ENCODE measurements at places on chromosomes 3 and 15. TPM values are rescaled to one million over a fixed set of nuclear protein-coding genes. Genes with fewer than 3 reads are reported as not detected.

DNA sequence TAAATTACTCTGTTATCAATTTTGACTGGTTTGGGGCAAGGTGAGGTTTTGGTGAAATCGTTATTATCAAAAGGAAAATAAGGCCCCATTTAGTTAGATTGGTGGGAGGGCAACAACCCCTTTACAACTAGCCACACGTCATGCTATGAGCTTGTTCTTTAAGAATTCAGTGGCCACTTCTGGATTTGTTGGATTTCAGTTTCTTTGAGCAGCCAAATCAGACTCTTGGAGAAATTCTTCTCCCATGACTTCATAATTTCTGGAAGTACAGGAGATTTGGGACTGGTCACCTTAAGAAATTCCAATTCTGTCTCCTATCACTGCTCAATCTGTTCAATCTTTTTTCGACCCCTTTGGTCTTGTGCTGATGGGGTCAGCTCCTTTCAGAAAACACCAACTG lies 14.8 kb upstream of the WNT5A start:
- no peak for DNase-seq

XCR1 gene
- total RNA-seq, result not detected

DNA sequence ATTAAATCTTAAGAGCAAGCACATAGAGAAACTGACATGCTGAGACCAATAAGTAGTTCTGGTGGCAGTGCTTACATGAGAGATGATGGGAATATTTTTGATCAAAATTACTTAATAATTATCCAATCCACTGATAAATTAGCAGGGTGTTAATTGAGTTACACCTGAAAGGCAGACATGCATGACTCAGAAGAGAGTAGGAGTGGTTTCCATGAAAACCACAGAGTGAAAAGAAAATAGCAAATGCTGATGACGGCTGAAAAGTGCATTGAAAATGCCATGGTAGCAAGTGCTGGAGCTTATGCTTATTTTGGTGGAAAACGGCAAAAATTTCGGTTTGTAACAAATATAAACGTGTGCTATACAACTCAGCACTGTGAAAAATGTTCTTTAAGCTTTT lies 267.8 kb upstream of the LRRN1 start:
- DNase-seq, result no peak

UCN2 gene
- 0.54 TPM for total RNA-seq

- no peak for DNase-seq
Observed at GRCh38 chr3:11845651-11846050, 1.0 kb downstream of the TAMM41 start.

TNFSF10 gene
- not detected for total RNA-seq

DNA sequence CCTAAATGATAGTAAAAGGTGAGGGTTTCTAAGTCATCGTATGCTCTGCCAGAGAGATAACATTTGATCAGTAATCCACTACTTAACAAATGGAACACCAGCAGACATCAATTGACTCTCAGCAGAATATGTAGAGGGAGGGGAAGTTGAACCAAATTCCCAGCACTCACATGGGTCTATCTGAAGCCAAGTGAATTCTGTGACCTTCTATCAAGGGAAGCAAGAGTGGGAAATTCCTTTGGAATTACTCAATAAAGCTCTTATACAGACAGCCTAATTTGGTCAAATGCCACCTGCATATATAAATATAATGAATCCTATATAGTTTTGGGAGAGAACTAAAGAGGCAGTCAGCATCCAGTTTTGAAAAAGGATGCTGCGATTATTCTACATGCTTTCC lies 15.8 kb upstream of the KCNMB2 start:
- no peak for DNase-seq

DNA sequence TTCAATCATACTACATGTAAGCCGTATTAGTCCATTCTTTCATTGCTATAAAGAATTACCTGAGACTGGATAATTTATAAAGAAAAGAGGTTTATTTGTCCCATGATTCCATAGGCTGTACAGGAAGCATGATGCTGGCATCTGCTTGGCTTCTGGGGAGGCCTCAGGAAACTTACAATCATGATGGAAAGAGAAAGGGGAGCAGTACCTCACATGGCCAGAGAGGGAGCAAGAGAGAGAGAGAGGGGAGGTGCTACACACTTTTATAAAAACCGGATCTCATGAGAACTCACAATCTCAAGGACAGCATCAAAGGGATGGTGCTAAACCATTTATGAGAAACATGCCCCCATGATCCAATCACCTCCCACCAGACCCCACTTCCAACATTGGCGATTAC lies 14.3 kb upstream of the CLASP2 start:
- peak; percentile 16 for DNase-seq

GRCh38 chr3:186333256-186333655 lies 28.8 kb downstream of the DGKG start:
- no peak for DNase-seq

GRCh38 chr3:151992326-151993041 lies 119.0 kb downstream of the SUCNR1 start:
- no peak for DNase-seq

GRCh38 chr3:115877615-115877899 lies 254.2 kb downstream of the GAP43 start:
- DNase-seq, result no peak

DNA sequence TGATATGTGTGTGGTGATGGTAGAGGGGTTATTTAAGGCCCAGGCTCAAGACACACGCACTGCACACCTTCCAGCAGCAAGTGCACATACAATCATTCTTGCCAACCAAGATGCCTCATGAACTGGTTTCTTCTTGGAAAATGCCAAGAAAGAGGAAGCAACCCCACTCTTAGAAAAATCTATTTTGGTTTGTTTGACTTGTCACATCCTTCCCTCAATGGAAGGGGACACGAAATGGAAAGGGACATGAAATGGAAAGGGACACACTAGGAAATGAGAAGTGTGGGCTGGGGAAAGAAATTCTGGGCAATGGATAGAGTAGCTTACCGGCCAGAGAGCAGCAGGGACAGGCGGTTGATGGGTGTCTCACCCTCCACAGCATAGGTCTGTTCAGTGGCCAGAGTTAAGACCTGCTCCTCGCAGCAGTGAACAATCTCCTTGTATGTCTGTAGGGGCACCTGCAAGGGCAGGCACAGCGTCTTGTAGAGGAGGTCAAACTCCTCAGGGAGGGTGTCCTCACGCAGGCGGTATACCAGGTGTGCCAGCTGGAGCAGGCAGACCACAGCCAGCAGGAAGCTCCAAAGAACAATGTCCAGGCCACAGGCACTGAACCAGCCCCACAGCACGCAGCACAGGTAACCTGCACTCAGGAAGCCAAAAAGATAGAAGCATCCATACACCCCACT lies 640 bp downstream of the POPDC2 start:
- no peak for DNase-seq

DNA sequence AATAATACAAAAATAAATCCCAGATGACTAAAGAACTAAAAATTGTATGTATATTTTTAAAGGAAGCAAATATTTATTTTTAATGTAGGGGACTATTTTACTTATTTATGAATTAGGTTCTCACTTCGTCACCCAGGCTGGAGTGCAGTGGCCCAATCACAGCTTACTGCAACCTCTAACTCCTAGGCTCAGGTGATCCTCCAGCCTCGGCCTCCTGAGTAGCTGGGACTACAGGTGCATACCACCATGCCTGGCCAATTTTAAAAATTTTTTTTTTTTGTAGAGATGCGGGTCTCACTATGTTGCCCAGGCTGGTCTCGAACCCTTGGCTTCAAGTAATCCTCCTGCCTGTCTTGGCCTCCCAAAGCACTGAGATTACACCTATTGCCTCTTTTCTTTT lies 42.6 kb downstream of the CMTM7 start:
- no peak for DNase-seq

- no peak for DNase-seq
Observed at GRCh38 chr3:143831208-143831607, 17.1 kb downstream of the SLC9A9 start.

- no peak for DNase-seq
Observed at GRCh38 chr15:27500206-27500605, 529.2 kb downstream of the GABRG3 start.

GRCh38 chr3:190056742-190057141 lies 64.0 kb downstream of the P3H2 start:
- DNase-seq, result no peak

- DNase-seq, result no peak
Observed at GRCh38 chr3:57281715-57282114, 10.8 kb downstream of the ASB14 start.

ALPK3 gene
- total RNA-seq, result 0.43 TPM

GRCh38 chr3:185205865-185206264 lies 48.0 kb downstream of the EHHADH start:
- DNase-seq, result no peak

GRCh38 chr15:63018639-63019038 lies 23.9 kb upstream of the TPM1 start:
- DNase-seq, result no peak

SSUH2 gene
- total RNA-seq, result 7.6 TPM

APOD gene
- 62.0 TPM for total RNA-seq

GRCh38 chr3:150124142-150124541 lies 153.4 kb upstream of the PFN2 start:
- no peak for DNase-seq

- DNase-seq, result peak; percentile 18
Observed at GRCh38 chr15:29139540-29140459, 129.8 kb downstream of the NSMCE3 start.

ZNF502 gene
- total RNA-seq, result 2.0 TPM

- no peak for DNase-seq
Observed at GRCh38 chr3:124792341-124793040, 62.2 kb downstream of the UMPS start.

- no peak for DNase-seq
Observed at GRCh38 chr15:63332367-63333124, 49.1 kb downstream of the CA12 start.

GRCh38 chr3:69085833-69086722 lies 1.3 kb downstream of the ARL6IP5 start:
- DNase-seq, result no peak

DNA sequence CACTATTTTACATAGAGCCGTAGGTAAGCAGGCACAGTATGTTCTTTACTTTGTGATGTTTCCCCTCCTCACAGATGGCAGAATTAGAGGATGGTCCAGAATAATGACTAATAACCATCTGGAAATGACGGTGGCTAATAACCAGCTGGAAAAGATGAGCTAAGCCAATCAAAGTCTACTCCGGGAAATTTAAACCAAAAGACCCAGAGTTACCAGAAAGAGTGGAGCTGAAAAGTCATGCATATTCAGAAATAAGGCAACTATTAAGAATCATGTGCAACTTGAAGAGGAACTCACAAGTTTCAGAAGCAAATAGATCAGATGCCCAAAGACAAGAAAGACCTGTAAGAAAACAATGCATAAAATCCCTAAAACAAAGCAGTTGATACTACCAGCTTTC lies 33.6 kb downstream of the DMXL2 start:
- no peak for DNase-seq

IL5RA gene
- total RNA-seq, result 0.23 TPM

DNA sequence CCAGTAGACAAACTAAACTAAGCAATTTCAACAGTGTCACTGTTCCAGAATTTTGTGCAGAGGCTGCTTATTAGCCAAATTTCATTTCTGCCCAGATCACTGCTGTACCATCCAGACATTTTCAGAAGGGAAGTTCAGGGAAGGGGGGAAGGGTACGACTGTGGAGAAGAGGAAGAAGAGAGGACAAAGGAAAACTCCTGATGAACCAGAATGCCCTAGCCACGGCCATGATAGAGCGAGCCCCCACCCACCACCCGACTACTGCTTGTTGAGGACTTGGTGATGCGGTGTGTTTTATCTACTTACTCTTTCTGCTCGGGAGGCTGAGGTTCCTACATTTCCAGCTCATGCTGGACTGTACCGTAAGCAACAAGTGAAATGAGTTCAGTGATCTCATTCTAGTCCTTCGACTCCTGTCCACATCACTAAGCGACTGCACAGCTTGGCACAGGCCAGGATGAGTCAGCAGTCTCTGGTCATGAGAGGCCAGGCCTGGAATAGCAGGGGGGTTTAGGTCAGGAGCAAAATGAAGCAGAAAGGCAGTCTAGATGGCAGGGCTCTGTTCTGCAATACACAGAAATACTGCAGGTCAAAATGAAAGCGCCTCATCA lies 330.8 kb downstream of the TIGIT start:
- DNase-seq, result no peak

ANKRD34C gene
- total RNA-seq, result not detected

GUCA1C gene
- not detected for total RNA-seq

HAPLN3 gene
- 16.9 TPM for total RNA-seq

QARS1 gene
- 386 TPM for total RNA-seq

- no peak for DNase-seq
Observed at GRCh38 chr3:139797724-139798343, 120.1 kb upstream of the NMNAT3 start.

MKRN3 gene
- total RNA-seq, result 17.3 TPM

DNA sequence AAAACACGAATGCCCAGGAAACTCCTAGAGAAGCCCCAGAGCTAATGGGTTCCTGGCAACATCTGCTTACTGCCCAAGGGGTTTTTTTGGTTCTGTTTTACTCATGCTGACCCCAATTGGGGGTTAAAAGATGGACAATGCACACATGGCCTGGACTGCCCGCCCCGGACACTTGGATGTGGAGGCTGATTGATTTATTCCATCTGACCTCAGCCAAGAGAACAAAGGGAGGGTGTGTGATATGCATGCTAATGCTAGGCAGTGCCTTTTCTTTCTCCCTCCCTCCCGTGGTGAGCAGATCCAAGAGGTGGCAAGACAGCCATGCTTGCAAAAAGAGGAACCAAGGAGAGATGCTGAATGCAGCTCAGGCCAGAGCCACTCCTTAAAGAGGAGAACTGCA lies 3.3 kb upstream of the LRTM1 start:
- no peak for DNase-seq

- DNase-seq, result no peak
Observed at GRCh38 chr3:72515281-72515680, 333.0 kb downstream of the SHQ1 start.

- no peak for DNase-seq
Observed at GRCh38 chr3:194496217-194496919, 9.6 kb upstream of the ATP13A3 start.

TADA3 gene
- total RNA-seq, result 49.6 TPM

DNA sequence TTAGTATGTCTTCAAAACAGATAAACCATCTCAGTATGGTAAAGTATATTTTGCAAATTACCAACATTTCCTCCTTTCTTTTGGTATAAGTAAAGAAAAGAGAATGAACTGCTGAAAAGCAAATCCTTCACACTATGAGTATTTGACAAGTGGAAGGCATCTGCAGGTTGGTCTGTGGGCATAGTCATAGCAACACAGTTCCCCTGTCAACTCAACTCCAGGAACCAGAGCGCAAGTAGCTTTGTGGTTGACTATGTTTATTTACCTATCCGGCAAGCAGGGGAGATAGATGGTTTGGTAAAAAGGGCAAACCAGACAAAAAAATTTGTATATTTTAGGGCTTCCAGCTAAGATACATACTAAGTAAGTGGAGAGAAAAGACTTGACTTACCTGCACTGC lies 88.3 kb upstream of the PPIB start:
- no peak for DNase-seq
